ENCODE measurements at places on chromosomes 5 and 9.

- no peak for DNase-seq
Observed at GRCh38 chr9:132049323-132049882, 30.3 kb downstream of the MED27 start.

GRCh38 chr5:41410737-41411136 is 99.7 kb downstream of the PLCXD3 start:
- DNase-seq: no peak

- DNase-seq: no peak
Observed at GRCh38 chr9:121453232-121453892, 46.3 kb downstream of the GGTA1 start.

DNA sequence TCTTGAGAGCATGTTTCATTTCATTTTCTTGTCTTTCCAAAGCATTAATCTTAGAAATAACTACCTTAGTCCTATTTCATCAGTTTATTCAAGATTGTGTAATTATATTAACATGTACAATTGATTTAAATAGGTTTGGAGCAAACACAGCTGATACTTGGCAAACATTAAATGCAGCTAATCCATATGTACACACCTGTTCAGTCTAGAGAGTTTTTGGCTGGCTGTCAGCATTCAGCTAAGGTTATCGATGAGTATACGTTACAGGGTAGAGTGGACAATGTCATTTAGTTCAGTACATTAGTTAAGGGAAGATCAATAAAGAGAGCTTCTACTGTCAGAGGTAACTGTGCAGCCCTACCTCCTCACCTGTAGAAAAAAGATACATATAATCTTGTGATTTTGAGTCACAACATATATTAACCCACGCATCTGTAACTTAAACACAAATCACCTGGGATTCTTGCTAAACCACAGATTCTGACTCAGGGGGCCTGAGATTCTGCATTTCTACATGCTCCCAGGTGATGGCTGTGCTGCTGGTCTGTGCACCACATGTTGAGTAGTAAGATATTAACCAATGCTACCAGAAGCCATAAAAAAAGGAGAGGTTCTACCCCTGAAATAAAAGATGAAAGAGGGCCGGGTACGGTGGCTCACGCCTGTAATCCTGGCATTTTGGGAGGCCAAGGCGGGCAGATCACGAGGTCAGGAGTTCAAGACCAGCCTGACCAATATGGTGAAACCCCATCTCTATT is 34.1 kb upstream of the PCA3 start:
- no peak for DNase-seq

DNA sequence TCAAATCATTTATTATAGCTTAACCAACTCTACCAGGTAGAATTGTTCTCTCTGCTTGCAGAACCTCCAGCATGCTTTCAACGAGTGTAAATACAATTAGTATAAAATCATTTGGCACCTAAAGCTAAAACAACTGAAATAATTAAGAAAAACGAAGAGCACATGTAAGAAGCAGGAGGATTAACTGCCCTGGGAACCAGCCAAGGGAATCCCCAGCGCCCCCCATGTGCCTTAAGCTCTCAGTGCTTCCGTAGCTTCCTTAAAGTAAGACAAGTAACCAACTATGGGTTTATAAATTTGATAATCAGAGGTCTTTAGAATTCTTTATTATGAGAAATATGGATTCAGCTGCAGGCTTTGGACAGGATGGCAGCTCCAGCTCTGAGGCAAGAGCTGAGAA is 402.4 kb downstream of the RAB3C start:
- no peak for DNase-seq

- no peak for DNase-seq
Observed at GRCh38 chr9:131976157-131977108, 103.2 kb downstream of the MED27 start.

Measured in activated T-cell treated with anti-CD3 and anti-CD28 coated beads, Interleukin-2, amount 50 U/mL, for 1 hour (primary cell).